AG04449 (cell line): ENCODE measurements at places on chromosomes 11 and 22.

GRCh38 chr11:91312541-91312940, 912.1 kb upstream of the FAT3 start:
- no peak for DNase-seq

DNA sequence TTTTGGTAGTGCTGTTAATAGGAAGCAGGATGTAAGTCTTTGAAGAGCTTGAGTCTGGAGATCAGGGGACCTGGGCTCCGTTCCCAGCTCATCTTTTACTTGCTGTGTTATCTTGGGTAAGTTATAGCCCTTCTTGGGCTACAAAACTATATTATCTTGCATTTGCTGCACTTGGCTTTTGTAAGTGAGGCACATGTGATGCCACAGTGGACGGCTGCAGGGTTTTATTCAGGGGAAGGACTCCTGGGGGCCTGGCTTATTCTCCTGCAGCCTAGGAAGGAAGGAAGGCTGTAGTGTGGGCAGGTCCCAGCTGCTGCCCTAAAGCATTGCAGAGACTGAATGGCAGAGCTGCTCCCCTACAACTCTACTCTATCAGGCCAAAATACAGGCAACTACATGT, 6.4 kb downstream of the CD82 start:
- no peak for DNase-seq

- no peak for DNase-seq
Measured at GRCh38 chr11:75582895-75583717, 21.1 kb downstream of the SERPINH1 start.

DNA sequence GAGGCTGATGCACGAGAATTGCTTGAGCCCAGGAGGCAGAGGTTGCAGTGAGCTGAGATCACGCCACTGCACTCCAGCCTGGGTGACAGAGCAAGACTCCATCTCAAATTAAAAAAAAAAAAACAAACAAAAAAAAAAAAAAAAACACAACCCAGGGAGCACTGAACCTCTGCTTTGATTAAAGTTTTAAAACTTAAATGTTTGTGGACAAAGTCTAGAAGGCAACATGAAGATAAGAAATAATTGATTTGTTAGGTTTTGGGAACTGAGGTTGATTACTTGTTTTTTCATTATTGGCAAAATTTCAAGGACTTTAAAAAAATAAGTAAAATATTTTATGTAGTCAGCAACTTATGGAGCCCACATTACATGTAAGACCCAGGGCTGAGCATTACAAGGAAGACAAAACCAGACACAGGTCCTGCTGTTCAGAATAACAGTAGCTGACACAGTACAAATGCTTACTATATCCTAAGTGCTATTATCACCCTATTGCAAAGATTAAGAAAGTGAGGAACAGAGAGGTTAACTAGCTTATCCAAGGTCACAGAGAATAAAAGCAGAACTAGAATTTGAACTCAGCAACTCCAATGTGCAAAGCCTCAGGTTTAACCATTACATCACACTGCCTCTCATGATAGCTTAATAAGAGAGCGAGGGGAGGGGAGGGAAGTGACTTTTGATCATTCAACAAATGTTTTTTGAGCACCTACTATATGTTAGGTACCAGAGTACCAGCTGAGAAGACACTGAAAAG, 2.3 kb upstream of the CRY2 start:
- no peak for DNase-seq

DNA sequence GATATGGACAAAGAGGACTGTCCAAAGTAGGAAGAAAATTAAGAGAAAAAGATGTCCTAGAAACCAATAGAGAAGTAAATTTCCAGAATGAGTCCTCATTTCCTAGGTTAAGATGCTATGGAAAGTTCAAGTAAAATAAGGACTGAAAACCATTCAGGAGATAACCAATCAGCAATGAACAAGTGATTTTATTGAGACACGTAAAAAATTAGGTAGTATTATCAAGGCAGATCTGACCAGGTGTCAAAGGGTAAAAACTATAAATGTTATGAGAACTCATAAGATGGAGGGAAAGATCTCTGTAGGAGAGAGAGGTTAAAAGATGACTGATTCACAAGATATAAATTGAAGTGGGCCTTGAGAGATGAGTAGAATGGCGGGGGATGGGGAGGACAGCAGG, 50.2 kb downstream of the SPATA19 start:
- DNase-seq, result no peak

GRCh38 chr11:110613197-110613918, 98.9 kb downstream of the ARHGAP20 start:
- no peak for DNase-seq

- no peak for DNase-seq
Measured at GRCh38 chr11:8098879-8099278, 17.9 kb downstream of the TUB start.

- peak; percentile 62 for DNase-seq
Measured at GRCh38 chr11:95566211-95566610, 223.4 kb downstream of the FAM76B start.

- no peak for DNase-seq
Measured at GRCh38 chr22:38164551-38164918, 17.1 kb downstream of the PLA2G6 start.

DNA sequence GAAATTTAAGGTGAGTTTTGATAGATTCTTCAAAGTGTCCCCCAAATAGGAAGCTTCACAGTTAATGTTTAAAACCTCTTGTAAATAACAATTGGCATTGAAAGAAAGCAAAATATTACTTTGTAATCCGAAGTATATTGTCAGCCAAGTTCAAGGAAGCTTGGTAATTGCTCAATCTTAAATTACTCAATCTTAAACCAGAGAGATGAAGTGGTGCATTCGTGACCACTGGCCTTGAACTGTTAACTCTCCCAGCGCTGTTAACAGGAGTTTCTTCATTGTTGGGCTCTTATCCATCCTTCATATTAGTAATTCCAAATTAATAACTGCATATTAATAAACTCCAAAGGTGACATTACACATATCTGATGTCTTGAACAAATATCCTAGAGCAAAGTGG, 20.6 kb upstream of the FDX1 start:
- DNase-seq, result no peak

- no peak for DNase-seq
Measured at GRCh38 chr11:61912530-61912898, 4.9 kb downstream of the RAB3IL1 start.

DNA sequence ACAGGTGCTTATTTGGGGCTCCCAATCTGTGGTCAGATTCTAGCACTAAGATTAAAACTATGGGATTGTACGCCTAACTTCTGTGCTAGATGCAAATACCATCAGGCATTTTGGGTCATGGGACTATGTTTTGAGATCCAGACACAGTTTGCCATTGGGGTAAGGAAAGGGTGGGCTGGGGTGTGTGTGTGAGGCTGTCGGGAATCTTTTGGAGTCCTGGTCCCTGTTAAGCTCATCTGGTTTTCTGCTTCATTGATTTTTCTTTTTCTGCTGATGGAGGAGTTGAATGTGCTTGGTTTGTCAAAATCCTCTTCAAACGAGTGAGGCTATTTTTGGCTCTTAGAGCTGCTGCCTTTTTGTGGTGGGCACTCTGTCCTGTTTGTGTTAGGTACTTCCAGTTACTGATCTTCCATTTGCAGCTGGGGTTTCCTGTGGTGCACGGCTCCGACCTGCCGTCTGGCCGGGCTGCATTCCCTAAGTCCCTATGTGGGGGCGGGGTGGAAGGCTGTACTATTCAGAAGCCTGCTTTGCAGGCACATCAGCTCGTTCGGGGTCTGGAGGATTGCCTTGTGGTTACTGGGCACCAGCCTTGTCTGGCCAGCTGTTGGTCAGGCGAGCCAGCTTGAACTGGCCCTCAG, 2.9 kb downstream of the BCR start:
- DNase-seq, result no peak

DNA sequence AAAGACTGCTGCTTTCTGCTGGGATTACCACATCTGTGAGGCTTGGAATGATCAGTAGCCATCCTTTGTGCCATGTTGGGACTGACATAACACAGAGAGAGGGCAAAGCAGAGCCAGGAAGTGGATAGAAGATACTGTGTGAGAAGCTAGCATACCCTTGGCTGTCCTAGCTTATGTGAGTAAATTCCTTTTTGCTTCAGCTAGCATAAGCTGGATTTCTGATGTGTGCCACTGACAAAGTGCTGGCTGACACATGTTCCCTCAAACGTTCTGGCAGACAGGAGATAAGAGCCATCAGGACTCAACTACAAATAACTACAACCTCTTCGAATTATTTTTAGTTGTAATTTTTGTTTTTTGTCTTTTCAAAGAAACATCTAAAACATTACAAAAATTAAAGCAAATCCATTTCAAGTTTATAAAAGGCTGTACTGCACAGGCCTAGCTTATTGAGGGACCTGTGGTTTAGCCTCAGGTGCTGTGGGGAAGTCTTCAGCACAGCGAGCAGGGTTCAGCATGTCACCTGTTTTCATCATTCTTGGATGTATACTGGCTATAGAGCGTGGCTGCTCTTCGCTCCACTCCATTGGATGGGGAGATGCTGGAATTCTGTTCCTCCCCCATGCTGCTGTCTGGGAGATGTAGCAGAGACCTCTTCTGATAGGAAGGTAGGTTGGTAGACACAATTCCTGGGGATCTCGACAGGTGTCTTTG, 120.9 kb downstream of the SWAP70 start:
- no peak for DNase-seq

DNA sequence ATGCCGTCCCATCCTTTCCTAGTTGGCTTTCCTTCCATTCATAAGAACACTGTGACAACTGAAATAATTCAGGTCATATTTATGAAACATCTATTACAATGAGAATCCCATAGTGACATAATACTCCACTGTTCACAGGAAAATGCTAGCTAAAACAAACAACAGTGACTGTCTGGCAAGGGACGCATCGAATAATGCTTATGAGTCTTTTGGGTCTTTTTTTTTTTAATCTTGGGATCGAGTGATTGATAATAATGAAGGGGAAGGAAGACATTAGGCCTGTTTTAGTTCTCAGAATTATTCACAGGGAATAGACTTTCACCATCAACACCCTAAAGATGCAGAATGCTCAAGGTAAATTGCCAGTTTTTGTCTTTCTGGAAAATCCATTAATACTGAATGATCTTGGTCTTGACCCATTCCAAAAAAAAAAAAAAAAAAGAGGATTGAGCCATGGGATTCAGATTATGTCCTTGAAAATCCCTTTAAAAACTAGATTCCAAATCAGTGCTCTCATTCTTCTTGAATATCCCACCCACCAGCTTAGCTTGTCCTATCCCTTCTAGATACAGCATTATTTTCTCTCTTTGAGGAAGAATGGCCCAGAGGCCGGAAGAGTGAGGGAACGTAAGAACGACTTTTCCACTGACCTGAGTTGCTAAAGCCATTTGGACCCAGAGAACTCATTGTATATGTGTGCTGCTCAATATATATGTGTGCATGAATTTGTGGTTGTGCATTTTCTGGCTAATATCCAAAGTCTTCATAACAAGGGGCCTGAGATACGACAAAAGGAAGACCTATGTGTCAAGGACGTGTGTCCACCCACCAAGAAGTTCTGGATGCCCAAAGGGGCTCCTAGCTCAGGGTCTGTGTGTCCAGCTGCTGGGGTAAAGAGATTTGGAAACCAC, 35.2 kb upstream of the CREB3L1 start:
- no peak for DNase-seq

DNA sequence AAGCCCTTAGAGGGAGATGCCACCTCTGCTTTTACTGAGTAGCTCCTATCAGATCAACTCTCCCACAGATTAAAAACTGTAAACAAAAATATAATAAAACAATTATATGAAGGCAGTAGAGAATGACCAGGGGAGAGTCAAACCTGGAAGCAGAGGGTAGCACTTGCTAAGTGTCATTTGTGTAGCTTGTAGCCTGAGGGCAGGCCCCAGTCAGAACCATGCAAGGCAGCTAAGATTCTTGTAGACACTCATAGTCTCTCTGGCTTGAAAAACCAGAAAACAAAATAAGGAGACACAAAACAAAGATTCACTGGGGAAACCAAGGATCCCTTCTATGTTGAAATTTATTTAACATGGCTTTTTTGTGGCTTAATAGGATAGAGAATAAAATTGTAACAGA, 110.4 kb downstream of the WNT11 start:
- no peak for DNase-seq

DNA sequence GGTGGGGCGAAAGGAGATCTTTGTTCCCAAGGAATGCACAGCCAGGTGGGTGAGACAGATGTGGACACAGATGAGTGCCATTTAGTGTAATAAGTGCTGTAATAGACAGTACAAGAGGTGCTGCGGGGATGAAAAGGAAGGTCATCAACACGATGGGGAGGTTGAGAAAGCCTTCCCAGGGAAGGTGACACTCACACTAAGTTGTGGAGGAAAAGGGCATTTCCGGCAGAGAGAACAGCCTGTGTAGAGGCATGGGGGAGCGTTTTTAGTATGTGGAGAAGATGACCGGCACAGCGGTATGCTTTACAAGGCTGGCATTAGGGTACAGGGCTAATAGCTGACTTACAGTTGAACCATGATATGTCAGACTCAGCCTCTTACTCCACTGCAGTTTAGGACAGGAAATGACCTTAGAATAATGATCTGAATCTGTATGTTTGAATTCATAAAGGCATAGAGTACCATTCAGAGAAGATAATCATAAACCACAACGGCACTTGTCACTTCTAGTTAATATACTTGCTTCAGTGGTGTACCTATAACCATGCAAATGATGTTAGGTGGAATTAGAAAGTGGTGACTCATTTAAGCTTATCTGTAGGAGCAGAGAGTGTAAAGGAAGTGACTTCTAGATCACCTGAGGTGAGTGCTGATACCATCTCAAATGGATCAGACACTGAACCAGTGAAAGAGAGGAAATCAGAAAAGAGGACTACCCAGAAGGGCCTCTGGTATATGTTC, 60.6 kb downstream of the FAM83F start:
- DNase-seq, result no peak

DNA sequence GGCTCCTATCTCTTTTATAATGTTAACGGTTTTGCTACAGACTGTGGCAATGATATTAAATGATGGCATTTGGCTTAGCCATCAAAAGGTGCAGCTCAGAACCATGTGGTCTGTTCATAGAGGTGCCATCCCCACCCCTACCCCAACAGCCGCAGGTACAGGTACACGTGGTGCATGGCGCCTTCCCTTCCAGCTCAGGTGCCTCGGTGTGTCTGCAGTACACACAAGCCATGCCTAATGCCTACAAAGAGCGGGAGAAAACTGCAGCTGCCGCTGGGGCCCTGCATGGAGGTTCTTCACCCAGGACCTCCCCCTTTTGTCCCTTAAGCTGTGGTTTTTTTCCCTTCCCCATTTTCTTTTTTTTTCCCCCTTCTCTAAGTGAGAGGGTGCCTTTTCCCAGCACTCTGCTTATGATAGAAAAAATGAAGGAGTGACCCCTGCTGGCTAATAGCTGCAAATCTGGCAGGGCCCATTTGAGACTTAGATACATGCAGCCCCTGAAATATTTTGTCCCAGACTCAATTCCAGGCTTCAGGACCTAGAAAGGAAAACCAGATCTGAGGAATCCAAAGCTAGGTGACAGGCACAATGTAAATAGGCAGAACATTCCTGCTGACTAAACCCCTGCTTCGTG, 6.5 kb downstream of the OR52M1 start:
- DNase-seq, result no peak

GRCh38 chr11:96152623-96153022, 190.4 kb downstream of the MAML2 start:
- DNase-seq, result no peak
